ENCODE measurements at places on chromosomes 11 and 22.
A peak's percentile ranks its signal among the peaks of the same experiment; 100 is the strongest.

DNA sequence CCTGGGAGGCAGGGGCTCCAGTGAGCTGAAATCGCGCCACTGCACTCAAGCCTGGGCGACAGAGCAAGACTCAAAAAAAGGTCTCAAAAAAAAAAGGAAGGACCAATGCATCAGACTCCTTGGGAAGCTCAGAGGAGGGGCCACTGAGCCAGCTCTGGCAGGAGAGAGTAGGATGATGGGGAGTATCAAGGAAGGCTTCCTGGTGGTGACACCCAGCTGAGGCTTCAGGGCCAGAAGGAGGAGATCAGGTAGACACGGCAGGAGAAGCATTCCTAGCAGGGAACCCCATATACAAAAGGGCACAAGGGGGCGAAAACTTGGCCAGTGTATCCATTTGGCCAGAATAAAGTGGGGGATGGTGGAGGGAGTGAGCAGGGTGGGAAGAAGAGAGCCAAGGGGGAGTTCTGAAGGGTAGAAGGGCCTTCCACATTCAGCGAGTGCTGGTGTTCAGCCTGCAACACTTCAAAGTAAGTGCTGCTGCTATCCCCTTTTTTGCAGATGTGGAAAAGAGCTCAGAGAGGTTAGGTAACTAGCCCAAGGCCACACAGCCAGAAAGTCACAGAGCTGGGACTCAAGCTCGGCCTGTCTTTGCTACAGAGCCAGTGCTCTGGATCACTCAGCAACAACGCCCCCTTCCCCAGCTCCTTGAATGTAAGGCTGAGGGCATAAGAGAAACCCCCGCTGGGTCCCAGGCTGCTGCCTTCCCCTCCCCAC, 5.3 kb upstream of the RHOD start:
- no peak for DNase-seq

GRCh38 chr11:105219269-105219668, 79.7 kb upstream of the CARD18 start:
- DNase-seq: no peak

DNA sequence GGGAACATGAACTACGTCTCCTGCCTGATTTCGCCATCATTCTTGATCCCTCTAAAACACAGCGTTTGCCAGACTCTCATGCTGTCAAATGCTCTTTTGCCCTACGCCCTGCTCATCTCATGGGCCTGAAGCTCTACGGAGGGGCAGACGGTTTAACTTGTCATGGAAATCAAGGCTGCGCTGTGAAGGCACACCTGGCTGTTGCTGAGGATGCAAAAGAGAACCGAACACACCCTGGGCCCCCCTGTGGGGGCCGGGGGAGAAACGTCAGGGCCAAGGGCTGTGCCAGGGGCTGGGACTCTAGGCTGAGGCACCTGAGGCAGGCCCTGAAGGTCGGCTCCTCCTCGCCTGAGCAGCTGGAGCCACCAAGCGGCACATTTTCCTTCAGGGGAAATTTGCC, 957.2 kb downstream of the BRD1 start:
- no peak for DNase-seq

GRCh38 chr11:71532036-71532610, 5.1 kb downstream of the KRTAP5-7 start:
- DNase-seq: no peak

- DNase-seq: no peak
These were observed 176.4 kb downstream of the KIRREL3 start for GRCh38 chr11:126824035-126824607.

- no peak for DNase-seq
These were observed 15.6 kb downstream of the MOV10L1 start for GRCh38 chr22:50105208-50106100.

DNA sequence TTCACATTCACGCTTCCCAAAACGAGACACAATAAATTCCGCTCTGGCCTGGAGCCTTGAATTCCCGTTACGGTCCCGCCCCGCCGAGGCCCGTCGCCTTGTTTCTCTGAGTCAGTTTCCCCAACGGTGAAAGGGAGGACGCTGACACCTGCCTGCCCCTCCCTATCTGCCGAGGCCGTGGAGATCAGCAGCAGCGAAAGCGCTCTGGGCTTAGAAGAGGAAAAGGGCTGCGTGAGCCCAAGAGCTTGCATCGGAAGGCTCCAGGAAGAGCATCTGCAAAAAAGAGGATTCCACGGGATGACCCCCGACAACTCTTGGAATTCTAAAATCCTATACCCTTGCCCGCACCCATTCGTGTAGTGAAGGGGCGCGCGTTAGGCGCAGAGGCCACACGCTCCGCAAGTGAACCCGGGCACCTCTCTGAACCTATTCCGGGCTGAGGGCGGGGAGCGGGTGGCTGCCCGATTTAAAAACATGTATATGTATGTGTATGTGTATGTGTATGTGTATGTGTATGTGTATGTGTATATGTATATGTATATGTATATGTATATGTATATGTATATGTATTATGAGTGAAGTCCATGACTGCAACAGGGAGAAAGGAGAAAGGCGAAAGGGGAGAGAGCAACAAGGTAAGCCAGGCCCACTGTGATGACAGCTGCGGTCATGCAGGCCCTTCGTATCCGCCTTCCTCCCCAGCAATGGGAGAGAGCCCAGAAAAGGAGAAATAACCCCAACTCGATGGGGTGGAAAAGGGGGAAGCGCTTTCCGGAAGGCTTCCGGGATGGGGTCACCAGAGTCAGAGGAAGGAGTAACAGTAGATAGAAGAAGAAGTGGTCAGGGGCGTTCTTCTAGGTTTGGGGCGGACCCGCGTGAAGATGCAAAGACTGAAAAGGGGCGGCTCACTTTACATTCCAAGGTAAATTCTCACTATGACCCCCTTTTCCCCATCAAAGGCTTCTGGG, 948 bp upstream of the MRTFA start:
- peak; percentile 46 for DNase-seq

DNA sequence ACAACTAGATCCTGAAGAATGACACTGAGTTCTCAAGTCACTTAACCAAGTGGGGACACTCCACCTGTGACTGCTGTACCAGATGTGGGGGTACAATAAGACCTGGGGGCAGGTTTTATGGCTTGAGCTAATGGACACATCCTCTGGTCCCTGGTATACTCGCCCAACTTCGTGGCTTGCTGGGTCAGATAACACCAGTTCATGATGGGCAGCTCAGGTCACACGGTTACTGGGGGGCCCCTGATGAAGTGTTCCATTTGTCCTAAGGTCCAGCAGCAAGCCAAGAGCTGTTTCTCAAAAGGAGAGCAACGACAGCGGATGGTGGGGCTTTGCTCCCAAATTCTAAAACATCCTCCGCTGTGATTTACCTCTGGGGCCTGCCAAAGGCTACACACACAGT, 1368.4 kb downstream of the BRD1 start:
- DNase-seq: no peak

DNA sequence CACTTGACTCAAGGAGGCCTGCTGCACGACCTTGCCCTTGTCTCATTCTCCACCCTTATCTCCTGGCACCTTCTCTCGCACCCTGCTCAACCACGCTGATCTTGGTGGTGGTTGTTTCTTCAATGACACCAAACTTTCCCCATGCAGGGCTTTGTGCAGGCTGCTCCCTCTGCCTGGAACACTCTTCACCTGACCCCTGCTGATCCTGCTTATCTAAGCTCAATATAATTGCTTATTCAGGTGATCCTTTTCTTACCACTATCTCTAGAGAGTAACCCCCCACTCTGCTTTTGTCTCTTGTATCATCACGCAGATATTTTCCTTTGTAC, 604.4 kb downstream of the BUD13 start:
- no peak for DNase-seq
